ENCODE measurements at places on chromosomes 1 and 21.

- no peak for DNase-seq
These were observed 404.0 kb downstream of the PRDM2 start for GRCh38 chr1:14103878-14104430.

- DNase-seq: no peak
These were observed 223.0 kb downstream of the LTN1 start for GRCh38 chr21:28769683-28770082.

DNA sequence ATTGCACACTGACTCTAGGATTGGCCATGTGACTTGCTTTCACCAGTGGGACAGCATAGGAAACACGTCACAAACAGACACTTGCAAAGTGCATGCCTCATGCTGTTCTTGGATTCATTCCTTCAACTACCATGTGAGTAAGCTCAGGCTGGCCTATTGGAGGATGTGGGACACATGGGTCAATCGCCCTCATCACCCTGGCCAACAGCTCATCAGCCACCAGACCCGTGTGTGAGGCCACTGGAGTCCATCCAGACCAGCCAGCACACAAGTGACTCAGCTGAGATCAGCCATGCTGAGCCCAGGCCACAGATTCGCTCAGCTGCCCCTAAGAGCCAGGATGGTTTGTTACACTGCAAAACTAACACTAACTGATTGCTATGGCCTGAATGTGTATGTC is 216.1 kb upstream of the GRIK3 start:
- no peak for DNase-seq

DNA sequence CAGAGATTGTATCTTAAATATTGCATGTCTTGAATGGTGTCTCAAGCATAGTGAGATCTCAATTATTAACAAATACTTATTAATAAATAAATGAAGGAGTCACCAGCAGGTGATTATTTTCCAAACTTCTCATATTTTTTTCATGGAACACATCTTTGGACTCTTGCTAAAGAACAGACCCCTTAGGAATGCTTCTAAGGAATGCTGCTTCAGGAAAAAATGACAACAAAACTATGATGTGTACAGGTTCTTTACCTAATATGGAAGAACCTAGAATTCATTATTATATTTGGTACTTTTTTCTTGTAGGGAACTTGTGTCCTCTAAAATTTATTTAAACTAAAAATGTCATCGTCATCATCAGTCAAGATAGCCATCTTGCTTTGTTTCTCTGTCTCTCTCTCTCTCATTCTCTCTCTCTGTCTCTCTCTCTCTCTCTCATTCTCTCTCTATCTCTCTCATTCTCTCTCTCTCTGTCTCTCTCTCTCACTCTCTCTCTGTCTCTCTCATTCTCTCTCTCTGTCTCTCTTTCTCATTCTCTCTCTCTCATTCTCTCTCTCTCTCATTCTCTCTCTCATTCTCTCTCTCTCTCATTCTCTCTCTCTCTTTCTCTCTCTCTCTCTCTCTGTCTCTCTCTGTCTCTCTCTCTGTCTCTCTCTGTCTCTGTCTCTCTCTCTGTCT is 63.0 kb upstream of the ETS2 start:
- no peak for DNase-seq

DNA sequence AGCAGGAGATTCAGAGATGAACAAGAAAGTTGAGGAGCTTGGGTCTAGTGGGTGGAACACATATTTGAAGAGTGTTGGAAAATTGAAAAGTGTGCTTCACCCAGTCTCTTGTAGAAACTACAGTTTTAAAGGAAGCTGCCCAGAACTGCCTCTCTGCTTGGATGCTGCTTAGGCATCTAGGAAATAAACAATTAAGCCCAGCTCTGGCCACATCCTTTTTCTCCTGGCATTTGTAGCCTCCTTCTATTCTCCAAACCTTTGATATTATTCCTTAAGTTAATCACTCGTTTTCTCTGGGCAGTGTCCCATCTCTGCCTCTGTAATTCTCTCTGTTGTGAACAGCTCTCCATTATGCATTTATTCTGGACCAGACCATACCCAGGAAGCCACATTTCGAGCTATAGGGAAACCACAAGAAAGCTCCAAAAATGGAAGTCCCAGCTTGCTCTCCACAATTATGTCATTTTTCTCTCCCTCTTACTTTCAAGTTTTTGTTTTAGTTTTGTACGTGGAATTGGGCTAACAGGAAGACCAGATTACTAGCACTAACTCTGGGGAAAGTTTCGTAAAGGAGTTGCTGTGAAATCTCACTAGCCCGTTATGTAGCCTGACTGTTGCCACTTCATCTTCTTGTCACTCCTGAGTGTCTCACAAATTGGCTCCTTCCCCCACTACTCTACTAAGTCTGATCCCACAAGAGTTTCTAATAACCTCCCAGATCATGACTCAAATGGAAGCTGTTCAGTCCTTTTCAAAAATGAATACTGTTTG is 102.2 kb downstream of the NTMT2 start:
- DNase-seq: no peak

DNA sequence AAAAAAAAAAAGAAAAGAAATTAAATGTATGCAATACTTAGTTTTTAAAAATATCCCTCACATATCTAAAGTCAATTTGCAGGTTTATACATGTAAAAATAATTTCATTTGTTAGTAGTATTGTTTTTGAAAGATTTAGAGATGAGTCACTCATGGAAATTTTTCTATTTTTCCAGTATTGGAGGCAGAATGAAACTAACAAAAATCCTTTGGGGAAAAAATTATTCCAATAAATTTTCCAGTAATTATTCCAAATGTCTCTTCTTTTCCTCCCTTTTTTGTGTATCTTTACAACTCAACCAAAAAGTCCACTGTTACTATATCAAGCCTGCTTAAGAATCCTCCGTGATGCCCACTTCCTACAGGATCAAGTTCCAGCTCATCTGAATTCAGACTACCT is 29.9 kb downstream of the MPZL1 start:
- DNase-seq: no peak

DNA sequence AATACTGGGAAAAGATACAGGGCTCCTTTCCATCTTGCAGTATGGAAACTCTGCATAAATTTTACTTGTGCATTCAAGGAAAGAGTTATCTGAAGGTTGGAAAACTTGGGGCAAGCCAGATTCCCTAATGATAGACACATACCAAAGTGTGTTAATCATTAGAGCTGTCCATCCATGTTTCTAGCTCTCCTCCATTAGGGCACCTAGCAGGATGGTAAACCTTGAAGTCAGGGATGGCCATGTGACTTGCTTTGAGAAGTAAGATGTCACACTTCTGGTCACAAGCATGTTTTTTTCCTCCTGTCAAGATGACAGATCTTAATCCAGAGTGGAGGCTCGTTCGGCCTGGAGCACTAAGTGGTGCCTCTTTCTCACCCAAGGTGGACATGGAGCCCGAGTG is 241.9 kb upstream of the RUNX1 start:
- no peak for DNase-seq

DNA sequence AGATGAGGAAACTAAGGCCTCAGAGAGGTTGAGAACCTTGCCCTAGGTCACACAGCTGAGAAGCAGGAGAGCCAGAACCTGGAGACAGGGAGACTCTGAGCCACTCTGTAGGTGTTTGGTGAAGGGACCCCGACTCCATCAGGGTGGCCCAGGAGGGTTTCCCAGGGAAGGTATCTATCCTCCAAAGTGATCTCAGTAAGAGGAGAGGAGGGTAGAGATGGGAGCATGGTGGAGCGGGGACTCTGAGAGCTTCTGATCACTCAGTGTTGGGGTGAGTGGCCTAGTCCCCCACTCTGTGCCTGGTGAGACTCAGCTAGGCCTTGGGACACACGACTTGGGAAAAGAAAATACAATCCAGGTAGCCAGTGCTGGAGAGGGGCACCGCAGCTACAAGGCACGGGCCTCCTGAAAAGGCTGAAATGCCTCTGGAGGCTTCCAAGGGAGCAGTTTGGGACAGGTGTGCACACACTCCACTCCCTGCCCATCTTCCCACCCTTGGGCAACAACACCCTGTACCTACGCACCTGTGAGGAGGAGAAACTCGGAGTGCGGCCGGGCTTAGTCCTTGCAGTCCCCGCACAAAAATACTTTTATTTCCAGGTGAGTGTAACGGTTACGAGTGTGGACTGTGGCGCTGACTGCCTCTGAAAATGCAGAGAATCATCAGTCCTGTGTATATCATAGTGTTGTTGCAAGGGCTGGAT is 80.8 kb downstream of the CAMK2N1 start:
- DNase-seq: no peak

DNA sequence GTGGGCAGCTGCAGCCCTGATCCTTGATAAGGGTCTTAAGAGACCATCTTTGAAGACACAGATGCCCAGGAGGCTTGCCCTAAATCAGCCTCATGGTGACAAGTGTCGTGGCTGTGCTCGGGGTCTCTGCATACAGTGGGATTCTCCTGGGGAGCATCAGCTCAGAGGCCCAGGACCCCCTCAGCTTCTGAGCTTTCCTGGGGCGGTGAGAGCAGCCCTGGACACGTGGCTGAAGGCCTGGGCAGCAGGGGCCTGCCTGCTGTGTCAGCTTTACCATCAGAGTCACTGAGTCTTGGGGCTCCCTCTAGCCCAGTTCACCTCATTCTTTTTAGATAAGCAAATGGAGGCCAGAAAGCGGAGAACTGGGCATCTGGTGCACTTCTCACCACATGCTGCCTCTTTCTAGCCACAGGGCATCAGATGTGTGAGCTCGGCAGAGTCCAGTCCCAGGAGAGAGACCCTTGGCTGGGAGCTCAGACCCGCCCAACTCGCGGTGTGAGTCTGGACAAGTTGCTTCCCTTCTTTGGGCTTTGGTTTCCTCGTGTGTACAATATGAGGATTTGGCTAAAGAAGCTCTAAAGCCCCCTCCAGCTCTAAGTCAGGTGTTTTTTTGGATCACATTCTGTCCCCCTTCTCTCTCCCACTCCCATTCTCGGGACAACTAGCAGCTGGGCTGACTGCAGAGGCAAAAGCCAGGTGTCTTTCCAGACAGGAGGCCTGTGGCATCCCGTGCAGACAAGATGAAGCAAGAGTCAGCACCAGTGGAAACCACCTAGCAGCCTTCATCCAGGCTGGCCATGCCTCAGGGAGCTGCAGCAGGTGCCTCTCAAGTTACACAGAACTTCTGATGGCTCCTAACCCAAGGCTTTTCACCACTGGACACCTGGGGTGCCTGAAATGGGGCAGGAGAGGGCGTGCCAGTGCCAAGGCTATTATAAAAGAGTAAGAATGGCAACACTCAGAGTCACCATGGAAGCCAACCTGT is 119.1 kb downstream of the KCNN3 start:
- no peak for DNase-seq

- DNase-seq: peak; percentile 91
These were observed 76.1 kb downstream of the PTPN14 start for GRCh38 chr1:214475331-214475730.

DNA sequence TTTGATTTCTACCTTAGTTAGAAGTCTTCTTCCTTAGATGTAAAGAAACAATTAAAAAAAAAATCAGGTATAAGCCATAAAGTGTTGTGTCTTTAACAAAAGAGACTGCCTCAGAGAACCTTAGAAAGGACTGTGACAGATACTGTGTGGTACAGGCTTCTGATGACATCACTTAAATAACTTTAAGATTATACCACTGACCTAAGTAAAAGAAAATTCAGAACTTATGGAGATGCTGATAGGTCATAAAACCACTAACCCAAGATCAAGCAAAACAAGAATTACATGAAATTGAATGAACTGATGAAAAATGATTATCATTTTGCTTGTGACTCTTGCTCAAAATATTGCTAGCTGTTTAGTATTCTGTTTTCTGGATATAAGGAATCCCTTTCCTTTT is 220.8 kb downstream of the NRIP1 start:
- DNase-seq: no peak

GRCh38 chr1:85047472-85048295 is 616 bp downstream of the MCOLN3 start:
- DNase-seq: no peak

GRCh38 chr1:185679220-185679619 is 55.0 kb upstream of the HMCN1 start:
- DNase-seq: peak; percentile 22

- peak; percentile 87 for DNase-seq
These were observed 57.7 kb downstream of the UBE2T start for GRCh38 chr1:202283991-202284390.

DNA sequence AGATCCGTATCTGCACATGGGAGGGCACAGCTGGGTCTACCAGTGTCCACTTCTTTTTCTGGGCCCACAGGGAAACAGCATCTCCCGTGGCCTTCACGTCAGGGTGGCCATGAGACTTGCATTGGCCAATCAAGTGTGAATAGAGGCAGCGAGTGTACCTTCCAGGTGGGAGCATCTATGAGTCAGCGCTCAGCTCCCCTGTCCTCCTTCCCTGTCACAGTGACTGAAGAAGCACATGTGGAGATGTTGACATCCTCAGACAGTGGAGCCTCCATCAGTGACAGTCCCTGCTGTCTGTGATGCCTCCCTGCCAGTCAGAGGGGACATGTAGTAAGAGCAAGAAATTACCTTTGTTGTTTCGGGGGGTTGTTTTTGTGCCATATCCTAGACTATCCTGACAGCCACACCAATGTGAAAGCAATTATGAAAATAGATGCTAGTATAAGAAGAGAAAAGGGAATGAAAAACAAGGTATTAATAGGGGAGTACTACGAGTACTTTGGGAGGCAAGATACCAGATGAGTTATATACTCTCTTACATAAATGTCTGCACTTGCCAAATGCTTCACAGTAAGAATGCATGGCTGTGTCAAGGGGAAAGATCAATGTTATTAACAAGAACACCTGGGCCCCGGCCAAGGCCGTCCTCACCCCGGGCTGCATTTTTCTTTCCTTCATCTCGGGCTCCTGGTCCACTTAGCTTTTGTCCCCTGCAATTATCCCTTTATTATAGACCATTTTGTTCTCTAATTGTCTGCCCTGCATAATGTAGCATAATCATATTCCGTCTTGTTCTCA is 86.0 kb downstream of the MATN1 start:
- no peak for DNase-seq

DNA sequence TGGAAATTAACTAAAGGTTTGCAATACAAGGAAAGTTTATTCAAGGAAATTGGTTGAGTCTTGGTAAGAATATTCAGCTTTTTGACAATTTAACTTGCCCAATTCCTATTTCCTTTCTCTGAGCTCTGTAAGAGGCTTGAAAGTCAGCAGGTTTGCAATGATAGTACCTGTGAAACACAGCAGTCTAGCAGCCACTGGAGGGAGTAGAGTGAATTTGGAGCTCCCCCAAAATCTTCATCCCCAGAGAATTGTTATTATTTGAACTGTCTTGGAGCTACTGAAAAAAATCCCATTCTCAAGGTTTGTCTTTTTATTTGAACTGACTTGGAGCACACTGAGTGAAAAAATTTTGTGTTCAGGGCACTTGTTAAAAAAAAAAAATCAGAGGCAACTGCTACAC is 654.2 kb upstream of the PKN2 start:
- no peak for DNase-seq

- no peak for DNase-seq
These were observed 2.1 kb downstream of the DHDDS start for GRCh38 chr1:26434161-26434752.

GRCh38 chr1:3444736-3445135 is 9.7 kb upstream of the ARHGEF16 start:
- DNase-seq: no peak

DNA sequence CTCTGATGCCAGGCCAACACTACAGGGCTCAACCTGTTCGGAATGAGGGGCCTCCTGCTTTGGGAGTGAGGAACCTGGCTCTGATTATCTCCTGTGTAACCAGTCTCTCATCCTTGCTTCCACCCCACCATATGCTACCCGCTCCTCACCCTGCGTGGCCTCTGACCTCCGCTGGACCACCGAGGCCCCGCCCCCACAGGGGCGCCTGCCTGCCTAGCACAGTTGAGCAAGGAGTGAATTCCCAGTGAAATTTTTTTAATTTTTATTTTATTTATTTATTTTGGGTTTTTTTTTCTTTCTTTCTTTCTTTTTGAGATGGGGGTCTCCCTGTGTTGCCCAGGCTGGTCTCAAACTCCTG is 1.9 kb upstream of the GNB1 start:
- DNase-seq: no peak
